Stimulated activated CD8-positive, alpha-beta memory T cell treated with anti-CD3 and anti-CD28 coated beads, Interleukin-4, amount 100 ng/mL, for 1 hour (primary cell): ENCODE measurements at places on chromosomes 16 and 17.

DNA sequence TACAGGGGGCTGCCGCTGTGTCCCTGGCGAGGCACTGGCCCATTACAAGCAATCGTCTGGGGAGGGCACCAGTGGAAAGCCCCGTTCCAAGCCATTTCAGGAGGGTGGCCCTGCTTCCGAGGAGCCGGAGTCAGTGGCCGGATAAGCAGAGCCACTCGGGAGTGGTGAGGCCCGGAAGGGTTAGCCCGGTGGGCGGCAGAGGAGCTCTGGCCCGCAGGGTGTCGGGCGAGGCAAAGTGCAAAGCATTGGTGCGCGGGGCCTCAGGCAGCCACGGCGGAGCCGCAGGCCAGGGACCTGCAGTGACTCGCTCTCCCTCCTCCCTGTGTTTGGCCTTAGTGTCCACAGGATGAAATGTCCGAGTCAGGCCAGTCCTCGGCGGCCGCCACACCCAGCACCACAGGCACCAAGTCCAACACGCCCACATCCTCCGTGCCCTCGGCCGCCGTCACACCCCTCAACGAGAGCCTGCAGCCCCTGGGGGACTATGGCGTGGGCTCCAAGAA, 24.6 kb downstream of the NME3 start:
- DNase-seq = no peak

- DNase-seq = no peak
Measured at GRCh38 chr16:53090286-53090590, 35.4 kb downstream of the CHD9 start.

DNA sequence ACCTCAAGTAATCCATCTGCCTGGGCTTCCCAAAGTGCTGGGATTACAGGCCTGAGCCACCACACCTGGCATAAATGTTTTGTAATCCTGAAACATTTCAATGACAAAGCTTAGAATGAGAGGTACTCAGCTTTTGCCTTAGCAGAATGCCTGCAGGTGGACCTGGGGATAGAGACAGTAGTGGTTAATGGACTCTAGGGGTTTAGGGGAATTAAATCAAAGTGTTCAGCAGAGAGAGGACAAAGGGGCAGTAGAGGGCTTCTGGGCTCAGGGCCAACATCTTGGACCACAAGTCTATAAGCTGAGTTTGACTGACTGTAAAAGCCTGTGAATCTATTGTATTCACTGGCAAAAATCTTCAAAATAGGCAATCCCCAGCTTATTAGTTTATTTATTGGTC, 36.0 kb upstream of the MED13 start:
- DNase-seq = no peak

GRCh38 chr16:80259290-80259805, 281.4 kb upstream of the DYNLRB2 start:
- no peak for DNase-seq

- no peak for DNase-seq
Measured at GRCh38 chr16:79970087-79970486, 369.6 kb upstream of the MAF start.

GRCh38 chr16:29029168-29029994, 44.5 kb downstream of the LAT start:
- peak; percentile 62 for DNase-seq

- DNase-seq = no peak
Measured at GRCh38 chr17:28563475-28563874, 7.8 kb downstream of the PIGS start.

DNA sequence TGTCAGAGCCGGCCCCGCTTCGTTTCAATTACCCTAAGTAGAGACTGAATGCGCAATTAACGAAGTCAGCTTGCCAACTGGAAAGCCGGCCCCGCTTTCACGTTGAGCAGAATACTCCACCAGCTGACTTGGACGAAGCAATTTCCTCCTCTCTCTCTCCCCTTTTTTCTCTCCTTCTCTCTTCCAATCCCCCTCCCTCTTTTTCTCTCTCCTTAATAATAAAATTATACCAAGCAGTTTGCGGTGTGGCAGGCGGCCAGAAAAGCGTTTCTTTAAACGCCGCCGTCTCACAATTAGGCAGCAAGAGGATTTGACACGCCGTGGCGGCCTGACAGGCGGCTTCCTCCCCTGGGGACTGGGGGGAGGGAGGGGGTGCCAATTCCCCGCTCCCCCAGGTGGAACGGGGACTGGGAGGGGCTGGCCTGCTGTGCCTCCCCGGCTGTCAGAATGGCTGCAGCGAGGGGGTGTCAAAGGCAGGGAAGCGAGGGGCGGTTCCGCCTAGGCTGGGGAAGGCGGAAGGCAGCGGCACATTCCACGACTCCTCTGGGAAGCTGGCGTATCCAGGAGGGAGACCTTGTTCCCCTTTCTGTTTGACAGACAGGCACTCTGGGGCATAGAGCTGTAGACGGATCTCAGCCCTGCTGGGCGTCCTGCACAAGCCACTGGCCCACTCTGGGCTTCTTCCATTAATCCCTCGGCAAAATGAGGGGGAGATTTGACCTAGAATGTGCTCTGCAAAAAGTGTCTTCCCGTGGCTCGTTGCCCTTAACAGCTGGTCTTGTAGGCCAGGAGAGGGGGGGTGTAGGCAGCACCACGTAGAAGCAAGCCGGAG, 52.7 kb downstream of the SREBF1 start:
- no peak for DNase-seq

DNA sequence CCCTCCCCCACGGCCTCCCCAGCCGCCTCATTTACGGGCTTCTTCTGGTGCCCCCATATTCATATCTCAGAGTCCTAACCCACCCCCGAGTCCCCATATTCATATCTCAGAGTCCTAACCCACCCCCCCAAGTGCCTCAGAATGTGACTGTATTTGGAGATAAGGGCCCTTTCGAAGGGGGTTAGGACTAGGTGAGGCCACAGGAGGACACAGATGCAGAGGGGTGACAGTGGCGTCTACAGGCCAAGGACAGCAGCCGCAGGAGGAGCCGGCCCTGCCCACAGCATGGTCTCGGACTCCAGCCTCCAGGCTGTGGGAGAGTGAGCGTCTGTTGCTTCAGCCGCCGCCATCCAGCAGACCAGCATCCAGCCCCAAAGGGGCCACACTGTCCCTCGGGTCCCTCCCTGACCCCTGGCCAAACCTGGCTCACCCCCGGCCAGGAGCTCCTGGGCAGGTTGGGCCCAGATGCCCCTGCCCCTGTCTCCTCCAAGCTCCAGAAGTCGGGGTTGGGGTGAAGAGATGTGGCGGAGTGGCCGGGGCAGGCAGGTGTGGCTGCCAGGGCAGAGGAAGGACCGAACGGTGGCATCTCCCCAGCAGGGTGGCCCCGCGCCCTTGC, 25.5 kb downstream of the CACNA1H start:
- DNase-seq = no peak

DNA sequence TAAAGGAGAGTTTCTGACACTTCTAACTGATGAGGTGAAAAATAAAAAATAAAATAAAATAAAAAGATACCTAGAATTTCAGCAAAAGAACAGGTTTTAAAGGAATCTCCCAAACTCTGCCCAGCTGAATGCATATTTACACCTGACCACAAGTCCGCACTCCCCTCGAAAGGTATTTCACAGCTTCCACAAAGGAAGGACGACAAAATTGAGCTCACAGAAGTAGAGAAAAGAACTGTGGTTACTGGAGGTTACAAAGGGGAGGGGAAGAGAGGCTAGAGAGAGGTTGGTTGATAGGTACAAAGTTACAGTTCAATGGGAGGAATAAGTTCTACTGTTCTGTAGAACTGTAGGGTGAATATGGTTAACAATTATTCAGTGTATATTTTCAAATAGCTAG, 5.0 kb downstream of the LITAF start:
- DNase-seq = no peak

DNA sequence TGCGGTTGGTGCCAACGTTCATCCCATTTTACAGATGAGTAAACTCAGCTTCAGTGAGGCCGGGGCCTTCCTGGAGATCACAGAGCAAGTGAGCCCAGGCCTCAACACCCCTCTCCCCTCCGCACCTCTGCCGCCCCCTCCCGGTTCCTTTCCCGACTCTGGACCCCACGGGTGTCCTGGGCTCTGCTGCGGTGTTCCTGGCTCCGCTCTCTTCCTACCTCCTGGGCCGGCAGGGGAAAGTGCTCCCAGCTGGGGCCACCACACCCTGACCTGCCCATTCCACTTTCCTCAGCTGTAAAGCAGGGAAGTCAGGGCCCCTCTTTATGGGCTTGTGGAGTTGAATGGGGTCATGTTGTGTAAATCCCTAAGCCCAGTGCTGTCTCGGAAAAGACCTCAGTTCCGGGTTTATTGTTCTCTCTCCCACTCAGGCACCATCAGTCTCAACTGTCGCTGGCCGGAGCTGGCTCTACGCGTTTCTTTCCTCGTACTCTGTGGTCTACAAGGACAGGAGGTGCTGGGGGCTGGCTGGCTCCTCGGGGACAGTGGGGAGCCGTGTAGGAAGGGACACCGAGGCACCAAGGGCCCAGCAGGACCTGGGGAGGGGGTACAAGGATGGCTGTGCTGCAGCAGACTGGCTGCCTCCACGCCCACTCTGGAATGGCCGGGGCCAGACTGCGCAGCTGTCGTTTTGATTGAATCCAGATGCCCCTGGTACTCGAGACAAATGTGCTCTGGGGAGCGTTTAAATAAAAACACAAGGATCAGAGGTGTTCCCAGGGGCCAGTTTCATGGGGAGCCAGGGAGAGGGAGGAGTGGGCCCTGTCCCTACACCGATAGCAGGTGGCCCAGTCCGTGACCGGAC, 21.7 kb upstream of the ACSF3 start:
- DNase-seq = no peak

DNA sequence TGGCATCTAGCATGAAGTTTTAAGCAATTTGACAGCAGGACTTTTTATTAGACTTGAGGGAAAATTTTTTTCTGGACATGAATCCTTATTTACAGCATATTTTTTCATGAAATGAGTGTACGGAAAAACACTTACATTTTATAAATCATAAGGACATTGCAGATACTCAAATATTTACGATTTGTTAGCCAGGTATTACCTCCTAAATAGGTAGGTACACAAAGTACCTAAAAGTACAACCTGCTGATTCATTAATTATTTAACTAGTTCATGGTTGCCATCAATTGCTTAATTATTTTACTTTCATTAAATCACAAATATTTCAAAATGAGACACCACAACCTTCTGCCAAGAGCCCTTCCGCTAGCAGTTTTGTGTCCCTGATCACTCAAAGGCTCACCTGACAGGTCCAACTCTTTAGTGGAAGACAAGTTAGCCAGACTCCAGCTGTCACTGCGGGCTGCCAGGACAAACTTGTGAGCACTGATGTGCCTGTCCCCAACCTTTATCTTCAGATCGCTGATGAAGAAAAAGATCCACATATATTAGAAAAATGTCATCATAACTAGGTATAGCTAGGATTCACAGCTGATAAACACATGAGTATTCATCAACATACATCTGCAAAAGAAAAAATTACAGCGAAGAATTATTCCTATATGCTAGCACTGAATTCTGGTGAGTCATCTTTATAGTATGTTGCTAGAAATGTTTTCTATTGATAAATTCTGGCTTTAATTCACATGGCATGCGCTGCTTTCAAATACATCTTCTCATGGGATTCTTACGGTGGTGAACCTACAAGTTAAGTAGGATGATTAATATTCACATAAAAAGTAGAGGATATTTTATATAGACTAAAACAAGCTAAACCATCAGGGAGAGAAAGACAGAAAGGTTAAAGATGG, 28.2 kb downstream of the ANKFY1 start:
- DNase-seq = no peak

DNA sequence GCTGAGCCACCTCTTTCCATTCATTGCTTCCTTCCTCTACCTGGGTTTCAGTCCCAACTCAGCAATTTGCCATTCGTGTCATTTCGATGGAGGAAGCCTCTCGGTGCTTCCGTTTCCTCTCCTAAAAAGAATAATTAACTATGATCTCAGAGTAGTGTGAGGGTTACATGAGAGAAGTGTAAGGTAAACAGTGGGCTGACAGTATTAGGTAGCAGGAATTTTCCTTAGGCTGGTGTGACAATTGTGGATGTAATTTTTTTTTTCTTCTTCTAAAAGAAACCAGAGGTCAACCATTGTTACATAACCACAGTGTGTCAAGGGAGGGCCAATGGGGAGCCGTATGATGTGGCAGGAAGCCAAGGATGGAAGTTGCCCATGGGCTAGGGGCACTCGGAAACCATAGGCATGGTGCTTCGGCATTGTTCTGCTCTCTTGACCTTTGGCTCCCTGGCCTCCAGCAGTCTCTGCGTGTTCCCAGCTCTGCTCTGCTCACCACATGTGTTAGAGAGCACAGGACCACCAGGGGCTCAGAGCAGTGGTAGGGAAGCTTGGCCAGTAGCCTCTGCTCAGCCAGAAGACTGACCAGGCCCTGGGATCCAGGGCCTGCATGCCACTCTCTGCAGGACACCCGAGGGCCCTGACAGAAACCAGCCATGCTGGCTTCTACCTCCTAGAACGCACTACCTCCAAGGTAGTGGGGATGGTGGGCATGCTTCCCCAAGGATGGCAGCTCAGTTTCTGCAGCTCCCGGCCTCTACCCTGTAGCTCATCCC, 2.0 kb upstream of the TOP2A start:
- DNase-seq = no peak

DNA sequence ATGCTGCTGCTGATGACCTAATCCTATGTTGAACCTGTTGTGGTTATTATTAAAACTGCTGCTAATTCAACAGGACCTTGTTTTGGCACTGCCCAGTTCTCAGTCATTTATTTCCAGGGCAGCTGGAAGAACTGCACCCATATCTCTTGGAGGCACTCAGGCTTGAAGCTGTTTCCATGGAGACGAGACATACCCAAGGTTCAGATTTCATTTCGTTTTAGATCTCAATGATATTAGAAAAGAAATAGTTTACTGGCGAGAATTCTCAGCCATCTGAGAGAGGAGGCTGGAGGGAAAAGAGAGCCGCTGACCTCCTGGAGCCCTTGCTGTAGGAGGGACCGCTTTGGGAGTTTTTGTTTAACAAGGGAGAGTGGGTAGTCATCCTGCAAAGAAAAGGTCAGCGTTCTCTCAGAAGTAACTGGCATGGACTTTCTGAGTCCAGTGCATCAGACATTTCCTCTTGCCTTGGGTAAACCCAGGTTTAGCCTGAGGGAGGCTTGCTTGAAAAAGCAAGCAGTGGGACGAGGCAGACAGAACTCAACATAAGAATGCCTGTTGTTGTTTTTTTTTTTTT, 75.4 kb downstream of the YPEL2 start:
- DNase-seq = no peak

- no peak for DNase-seq
Measured at GRCh38 chr17:9646546-9646885, 1.2 kb downstream of the USP43 start.

- DNase-seq = no peak
Measured at GRCh38 chr16:84464116-84464515, 40.3 kb downstream of the MEAK7 start.

DNA sequence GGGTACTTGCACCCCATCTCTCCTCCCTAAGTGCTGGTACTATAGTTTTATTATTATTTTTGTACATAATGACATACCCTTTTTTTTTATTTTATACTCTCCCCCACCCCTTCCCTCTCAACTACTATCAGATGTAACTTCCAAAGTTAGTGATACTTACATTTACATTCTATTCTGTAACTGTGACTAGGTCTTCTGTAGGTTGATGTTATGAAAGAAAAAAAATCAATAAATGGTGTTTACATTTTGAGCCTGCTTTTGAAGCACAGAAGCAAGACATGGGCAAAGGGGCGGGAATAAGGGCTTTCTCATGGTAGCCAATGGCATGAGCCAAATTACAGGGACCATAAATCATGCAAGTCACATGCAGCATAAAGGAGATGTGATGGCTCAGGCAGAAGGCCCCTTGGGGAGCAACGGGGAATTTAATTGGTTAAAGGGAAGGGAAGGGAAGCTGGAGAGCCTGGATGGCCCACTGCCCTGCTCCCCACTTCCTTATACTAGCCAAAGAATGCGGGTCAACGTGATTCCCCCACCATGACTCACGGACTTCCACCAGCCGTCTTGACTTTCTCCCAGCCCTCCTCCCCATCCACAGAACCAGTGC, 2.4 kb upstream of the ACSF2 start:
- no peak for DNase-seq

GRCh38 chr17:56536766-56537165, 56.7 kb upstream of the NOG start:
- DNase-seq = no peak
